ENCODE measurements at places on chromosomes 3 and 15. TPM values are rescaled to one million over a fixed set of nuclear protein-coding genes. Genes with fewer than 3 reads are reported as not detected.

- H3K27ac ChIP-seq = no peak overlapping the region
- no peaks in the 10 kb centered on the region for H3K27me3 ChIP-seq
- H3K36me3 ChIP-seq = no peaks in the 10 kb centered on the region
- no peak for DNase-seq
These were observed 787.3 kb downstream of the EDEM1 start for GRCh38 chr3:5974630-5975322.

DNA sequence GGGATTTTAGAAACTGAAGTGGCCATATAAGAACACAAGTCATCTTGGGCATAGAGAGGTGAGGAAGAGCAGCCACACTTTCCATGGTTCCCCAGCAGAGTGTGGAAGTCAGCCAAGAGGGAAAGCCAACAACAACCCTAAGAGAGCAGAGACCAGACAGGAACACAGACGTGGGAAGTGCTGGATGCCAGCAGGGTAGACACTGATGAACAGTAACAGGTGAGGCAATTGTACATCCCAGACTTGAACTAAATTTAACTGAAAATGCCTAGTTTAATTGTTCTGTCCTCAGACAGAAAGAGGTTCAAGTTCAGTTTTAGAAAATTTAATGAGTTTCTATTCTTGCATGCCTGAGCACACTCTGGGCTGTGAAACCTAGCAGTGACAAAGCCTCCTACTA, 212.1 kb downstream of the ATP8B4 start:
- H3K4me1 ChIP-seq = peaks cover 5% of the 10 kb centered on the region
- H3K27ac ChIP-seq = no peak overlapping the region
- H3K36me3 ChIP-seq = no peaks in the 10 kb centered on the region
- no peak for DNase-seq
- no peak overlapping the region for H3K4me3 ChIP-seq

DNA sequence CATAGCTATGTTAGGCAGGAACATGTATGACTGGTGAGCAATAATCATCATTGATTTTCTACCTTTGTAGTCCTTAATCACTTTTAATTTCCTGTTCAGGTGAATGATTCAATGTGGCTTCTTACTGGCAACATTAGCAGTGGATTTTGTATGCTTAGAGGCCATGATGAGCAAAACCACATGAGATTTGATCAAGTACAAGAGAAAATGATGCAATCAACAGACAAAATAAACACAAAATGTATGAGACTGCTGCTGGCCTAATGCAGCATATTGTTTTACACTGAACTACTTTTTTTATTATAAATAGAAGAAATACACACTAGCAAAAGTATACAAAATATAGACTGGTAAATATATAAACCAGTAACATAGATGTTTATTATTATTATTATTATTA, 47.5 kb upstream of the SI start:
- no peak overlapping the region for H3K27ac ChIP-seq
- H3K4me3 ChIP-seq = no peak overlapping the region
- DNase-seq = no peak
- H3K4me1 ChIP-seq = no peaks in the 10 kb centered on the region
- H3K27me3 ChIP-seq = no peaks in the 10 kb centered on the region
- no peaks in the 10 kb centered on the region for H3K36me3 ChIP-seq

The ZNF860 gene
- total RNA-seq = 0.81 TPM

The ADGRG7 gene
- total RNA-seq = not detected

The CCDC50 gene
- total RNA-seq = 169 TPM

The ANKRD34C gene
- total RNA-seq = not detected

- no peaks in the 10 kb centered on the region for H3K36me3 ChIP-seq
- peak; percentile 22 for DNase-seq
- no peaks in the 10 kb centered on the region for H3K27me3 ChIP-seq
- no peak overlapping the region for H3K4me3 ChIP-seq
These were observed 9.3 kb downstream of the COLQ start for GRCh38 chr3:15512166-15512565.

DNA sequence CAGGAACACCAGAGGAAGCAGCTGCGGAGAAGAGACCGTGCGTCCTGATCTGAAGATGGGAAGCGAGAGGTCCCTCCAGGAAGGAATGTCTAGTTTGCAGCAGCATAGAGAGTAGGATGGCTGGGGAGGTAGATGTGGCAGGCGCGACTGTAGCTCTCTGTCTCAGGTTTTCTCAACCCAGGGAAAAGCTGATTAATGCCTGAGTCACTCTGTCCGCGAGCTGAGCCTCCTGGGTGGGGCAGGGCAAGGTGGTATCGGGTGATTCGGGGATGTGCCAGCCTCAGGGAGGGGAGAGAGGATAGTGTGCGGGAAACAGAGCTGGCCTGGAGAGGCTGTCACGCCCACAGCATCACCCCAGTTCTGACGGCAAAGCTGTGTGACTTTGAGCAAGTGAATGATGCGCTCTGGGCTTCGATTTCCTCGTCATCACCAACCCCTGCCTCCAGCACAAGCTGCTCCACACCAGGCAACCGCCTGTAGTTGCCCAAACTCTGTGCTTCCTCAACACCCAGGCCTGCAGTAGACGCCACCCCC, 28.4 kb downstream of the CPN2 start:
- H3K4me3 ChIP-seq = no peak overlapping the region
- H3K4me1 ChIP-seq = peaks cover 3% of the 10 kb centered on the region
- no peak overlapping the region for H3K27ac ChIP-seq
- no peak for DNase-seq

The MRPL46 gene
- total RNA-seq = 3.9 TPM

DNA sequence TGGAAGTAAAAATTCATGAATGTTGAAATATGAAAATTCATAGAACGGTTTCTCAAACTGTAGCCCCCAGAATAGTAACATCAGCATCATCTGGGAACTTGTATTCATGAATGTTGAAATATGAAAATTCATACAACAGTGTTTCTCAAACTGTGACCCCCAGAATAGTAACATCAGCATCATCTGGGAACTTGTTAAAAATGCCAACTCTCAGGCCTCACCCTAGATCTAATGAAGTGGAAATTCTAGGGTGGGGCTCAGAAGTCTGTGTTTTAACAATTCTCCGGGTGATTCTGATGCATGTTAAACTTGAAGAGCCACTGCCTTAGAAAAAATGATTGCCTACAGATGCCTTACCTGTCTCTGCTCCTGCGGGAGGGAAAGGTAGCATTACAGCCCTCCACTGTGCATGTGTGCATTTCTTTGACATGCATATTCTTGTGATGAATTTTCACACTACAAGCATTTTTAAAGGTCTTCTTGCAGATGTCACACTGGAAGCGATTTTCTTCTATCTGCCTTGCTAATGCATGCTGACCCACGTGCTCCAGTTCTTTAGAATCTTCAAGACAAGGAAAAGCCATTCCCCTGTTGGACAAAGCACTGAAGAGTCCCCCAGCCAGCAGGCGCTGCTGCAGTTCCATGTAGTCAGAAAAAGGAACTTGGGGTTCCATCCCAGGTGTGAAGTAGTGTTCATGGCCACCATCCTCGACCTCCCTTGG, 21.7 kb downstream of the BNC1 start:
- no peaks in the 10 kb centered on the region for H3K4me1 ChIP-seq
- no peak overlapping the region for H3K27ac ChIP-seq
- no peak for DNase-seq

The NECTIN3 gene
- 42.2 TPM for total RNA-seq

GRCh38 chr3:141863491-141863890, 13.0 kb upstream of the ATP1B3 start:
- H3K36me3 ChIP-seq = no peaks in the 10 kb centered on the region
- peaks cover 4% of the 10 kb centered on the region for H3K4me1 ChIP-seq
- H3K27ac ChIP-seq = no peak overlapping the region
- H3K27me3 ChIP-seq = no peaks in the 10 kb centered on the region
- H3K4me3 ChIP-seq = no peak overlapping the region

The RHOV gene
- total RNA-seq = not detected

The KBTBD8 gene
- total RNA-seq = 0.54 TPM

GRCh38 chr3:195453236-195453635, 10.4 kb upstream of the ACAP2 start:
- no peak overlapping the region for H3K4me3 ChIP-seq
- no peak overlapping the region for H3K27ac ChIP-seq
- H3K27me3 ChIP-seq = no peaks in the 10 kb centered on the region

The SEMA5B gene
- 0.14 TPM for total RNA-seq

DNA sequence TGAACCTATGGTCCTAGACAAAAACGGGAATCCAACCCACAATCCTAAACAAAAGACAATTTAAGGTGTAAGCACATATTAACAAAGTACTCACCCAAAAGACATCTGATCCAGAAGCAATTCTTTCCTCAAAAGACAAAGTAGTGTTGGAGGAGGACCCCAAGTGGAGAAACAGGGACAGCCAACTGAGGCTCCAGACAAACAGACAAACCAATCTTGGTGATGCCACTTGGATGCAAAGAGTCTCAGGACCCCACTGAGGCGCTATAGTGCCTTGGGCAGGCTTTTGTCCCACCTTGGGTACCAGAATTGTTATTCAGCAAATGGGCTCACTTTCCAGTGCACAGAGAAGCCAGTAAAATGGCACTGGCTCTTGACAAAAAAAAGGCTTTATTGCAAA, 613.8 kb downstream of the DIPK2A start:
- H3K4me1 ChIP-seq = no peaks in the 10 kb centered on the region
- H3K4me3 ChIP-seq = no peak overlapping the region
- H3K36me3 ChIP-seq = no peaks in the 10 kb centered on the region
- DNase-seq = no peak
- H3K27me3 ChIP-seq = no peaks in the 10 kb centered on the region

DNA sequence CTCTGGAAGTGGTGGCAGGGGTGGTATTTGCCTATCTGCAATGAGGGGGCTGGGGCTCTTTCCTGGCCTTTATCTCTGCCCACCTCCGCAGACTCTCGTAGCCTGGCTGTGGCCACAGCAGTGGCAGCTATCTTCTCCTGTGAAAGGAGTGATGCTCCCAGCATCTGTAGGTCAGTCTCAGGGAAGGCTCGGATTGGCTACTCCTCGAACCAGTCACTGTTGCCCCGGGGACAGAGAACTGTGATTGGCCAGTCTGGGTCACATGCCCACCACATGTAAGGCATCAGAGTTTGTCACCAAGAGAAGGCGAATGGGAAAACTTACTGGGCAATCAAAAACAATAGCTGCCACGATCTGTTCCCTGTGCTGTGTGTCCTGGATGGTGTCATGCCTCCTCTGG, 30.1 kb upstream of the FGD5 start:
- H3K27me3 ChIP-seq = no peaks in the 10 kb centered on the region
- no peak overlapping the region for H3K27ac ChIP-seq
- H3K4me3 ChIP-seq = no peak overlapping the region
- DNase-seq = no peak

The CFAP91 gene
- 11.4 TPM for total RNA-seq

GRCh38 chr3:45792516-45793172, 3.7 kb downstream of the SLC6A20 start:
- DNase-seq = no peak
- peaks cover 15% of the 10 kb centered on the region for H3K4me1 ChIP-seq
- peaks cover 18% of the 10 kb centered on the region for H3K27me3 ChIP-seq
- H3K27ac ChIP-seq = no peak overlapping the region
- no peaks in the 10 kb centered on the region for H3K36me3 ChIP-seq

The LYZL4 gene
- not detected for total RNA-seq

The CACNA2D3 gene
- total RNA-seq = 4.0 TPM

DNA sequence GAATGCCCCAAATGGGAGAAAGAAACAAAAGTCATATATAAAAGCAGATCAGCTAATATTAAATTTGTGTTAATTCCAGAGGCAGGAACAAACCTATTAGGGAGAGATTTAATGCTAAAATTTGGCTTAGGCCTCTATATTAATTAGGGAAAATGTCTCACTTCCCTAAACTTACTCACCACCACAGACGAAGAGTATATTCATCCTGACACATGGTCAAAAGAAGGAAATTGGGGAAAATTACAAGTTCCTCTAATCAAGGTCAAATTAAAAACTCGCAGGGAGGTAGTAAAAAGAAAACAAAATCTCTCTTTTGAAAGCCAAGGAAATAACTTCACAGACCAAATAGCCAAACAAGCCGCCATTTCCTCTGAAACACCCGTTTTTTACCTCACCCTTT, 32.2 kb downstream of the GRM2 start:
- no peak overlapping the region for H3K27ac ChIP-seq
- H3K4me3 ChIP-seq = no peak overlapping the region
- DNase-seq = no peak
- H3K36me3 ChIP-seq = no peaks in the 10 kb centered on the region
- no peaks in the 10 kb centered on the region for H3K27me3 ChIP-seq
- H3K4me1 ChIP-seq = no peaks in the 10 kb centered on the region

- DNase-seq = no peak
- no peak overlapping the region for H3K27ac ChIP-seq
- H3K27me3 ChIP-seq = no peaks in the 10 kb centered on the region
These were observed 298.2 kb downstream of the UBE2E2 start for GRCh38 chr3:23501201-23501802.

DNA sequence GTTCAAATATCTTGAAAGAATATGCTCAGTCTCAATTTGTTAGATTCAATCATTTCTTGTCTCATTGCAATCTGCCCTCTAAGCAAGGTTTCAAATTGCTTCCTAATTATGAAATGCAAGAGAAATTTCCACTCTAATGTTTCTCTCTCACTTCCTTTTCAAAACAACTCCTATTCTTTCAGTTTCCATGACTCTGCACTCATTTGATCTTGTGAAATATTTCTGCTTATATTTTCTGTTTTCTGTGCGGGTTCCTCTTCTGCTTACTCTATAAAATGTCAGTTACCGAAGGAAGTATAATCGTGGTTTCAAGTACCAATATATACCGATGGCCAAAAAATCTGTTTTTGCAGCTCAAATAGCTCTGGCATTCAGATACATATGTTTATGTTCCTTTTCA, 521.9 kb upstream of the NAALADL2 start:
- no peaks in the 10 kb centered on the region for H3K27me3 ChIP-seq
- DNase-seq = no peak
- no peak overlapping the region for H3K4me3 ChIP-seq
- no peaks in the 10 kb centered on the region for H3K4me1 ChIP-seq
- peak overlapping the region; percentile 24 for H3K27ac ChIP-seq

DNA sequence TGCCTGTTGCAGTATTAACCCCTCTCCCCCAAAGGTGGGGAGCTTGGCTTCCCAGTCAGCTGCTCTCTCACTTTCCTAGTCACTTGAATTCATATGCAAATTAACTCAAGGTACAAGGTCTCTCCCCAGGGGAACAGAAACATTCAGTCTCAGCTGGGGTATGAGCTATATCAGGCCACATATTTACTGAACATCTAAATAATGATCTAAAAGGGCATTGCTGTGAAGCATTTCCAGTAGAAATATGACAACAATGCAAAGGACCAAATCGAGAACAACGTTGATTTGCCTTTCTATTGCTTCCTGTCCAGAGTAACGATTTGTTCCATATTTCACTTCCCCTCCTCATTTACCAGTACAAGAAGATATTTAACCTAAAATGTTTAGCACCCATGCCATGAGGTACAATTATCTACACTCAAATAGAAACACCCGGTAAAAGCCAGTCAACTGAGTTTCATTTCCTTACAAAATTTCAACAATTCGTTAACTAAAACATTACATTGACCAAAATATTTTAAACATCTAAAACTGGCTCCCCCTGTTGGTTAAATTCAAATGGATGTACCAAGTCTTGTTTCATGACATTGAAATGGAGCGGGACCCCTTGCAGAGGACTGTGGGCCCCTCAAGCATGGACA, 36.5 kb upstream of the KLHL6 start:
- H3K27ac ChIP-seq = no peak overlapping the region
- no peaks in the 10 kb centered on the region for H3K27me3 ChIP-seq
- no peaks in the 10 kb centered on the region for H3K36me3 ChIP-seq
- DNase-seq = no peak
- no peak overlapping the region for H3K4me3 ChIP-seq

The HTR3E gene
- total RNA-seq = not detected

Data from thoracic aorta (tissue), 2 donors.